ENCODE measurements at places on chromosomes 2 and 18.

DNA sequence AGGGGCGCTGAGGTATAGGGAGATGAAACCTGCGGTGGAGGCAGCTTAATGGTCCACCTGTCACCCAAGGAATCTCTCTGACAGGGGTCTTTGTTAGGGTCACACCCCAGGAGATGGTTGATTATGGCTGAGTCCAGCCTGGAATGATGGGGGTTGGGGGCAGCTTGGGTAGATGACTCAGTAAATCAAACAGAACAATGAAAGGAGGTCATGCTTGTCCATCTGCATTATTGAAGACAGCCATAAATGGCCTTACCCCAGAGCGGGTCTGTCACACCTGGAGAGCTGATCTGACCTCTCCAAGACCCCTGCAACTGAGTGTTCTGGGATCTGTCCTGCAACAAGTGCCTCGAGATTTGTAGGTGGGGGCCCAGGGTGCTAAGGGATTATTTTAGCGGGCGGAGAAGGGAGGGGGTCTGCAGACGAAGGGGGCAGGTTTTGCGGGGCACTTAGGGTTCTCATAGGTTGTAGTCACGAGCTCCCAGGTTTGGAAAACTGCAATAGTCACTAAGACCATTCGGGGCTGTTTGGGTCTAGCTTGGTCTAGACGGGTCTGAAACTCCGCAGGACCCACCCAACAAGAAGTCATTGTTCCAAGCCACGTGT, 771 bp upstream of the IGFBP2 start:
- DNase-seq = no peak

DNA sequence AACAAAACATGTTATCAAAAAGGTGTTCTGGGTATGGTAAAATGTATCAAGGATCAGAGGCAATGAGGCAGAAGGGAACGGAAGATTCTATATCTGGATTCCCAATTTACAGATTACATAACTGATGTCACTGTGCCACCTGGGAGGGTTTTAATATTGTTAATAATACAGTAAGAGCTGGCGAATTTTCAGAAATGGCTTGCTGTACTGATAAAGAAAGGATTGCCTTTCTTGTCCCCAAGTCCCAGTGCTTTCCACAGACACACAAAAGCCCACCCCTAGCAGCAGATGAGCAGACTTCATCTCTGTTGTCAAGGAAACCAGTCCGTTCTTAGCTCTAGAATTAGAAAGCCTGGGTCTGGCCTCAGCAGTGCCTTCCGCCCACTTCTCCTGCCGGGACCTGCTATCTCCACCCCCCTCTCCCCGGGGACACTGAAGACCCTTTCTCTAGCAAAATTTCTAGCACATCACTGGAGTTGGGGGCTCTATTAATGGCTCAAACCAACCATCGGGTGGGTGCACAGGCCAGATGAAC, 34.3 kb downstream of the ADD2 start:
- no peak for DNase-seq

GRCh38 chr2:240820607-240821428, 799 bp upstream of the KIF1A start:
- no peak for DNase-seq

GRCh38 chr2:231604101-231604684, 11.5 kb downstream of the TEX44 start:
- no peak for DNase-seq
